CD4-positive, alpha-beta T cell (primary cell): ENCODE measurements at places on chromosomes 5 and 9.

DNA sequence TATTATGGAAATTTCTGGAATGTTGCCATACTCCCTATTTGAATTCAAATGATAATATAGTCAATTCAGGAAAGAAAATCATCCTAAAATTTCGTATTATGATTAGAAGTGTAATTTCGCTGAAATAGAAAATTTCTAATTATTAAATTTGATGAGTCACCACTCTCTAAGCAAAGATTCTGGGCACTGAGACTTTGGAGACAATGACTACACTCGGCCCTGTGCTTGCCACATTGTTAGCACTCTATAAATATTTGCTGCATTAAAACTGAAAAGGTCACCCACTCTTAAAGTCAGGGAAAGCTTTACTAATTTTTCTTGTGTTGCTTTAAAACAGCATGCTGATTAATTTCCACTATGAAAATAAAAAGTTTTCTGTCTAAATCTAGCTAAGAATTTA is 240.3 kb downstream of the TLE4 start:
- DNase-seq = no peak

DNA sequence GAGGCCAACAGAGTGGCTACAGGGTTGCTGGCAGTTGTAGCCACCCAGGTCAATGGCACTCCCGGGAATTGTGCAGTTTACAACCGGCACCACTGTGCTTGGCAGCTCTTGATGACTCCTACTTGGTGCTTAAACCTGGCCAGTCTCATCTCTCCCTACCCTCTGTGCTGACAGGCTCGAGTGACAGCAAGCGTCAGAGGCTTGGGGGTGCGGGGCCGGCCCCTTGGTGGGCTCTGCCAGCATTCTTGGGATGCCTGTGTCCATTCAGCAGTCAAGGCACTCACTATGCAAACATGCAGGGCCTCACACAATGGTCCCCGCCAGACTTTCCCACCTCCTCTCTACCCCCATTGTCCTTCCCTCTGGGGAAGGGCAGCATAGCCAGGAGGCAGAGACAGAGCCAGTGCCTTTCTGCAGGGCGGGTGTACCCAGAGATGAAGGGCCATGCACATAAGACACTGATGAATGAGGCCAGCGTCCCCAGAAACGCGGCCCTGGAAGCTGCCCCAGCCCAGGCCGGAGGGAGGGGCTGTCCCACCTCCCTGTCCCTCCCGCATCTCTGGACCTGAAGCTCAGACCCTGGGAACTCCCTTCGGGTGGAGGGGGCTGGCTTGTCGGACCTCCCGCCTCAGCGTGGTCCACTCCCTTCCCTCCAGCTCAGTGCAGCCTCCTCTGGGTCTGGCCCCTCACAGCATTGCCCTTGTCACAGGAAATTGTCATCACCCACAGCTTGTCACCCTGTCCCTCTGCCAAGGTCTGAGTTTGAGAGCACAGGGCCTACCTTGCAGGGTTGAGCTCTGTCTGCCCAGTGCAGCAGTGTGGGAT is 26.4 kb upstream of the NOTCH1 start:
- DNase-seq = no peak

GRCh38 chr5:153905219-153905618 is 133.5 kb downstream of the FAM114A2 start:
- no peak for DNase-seq

DNA sequence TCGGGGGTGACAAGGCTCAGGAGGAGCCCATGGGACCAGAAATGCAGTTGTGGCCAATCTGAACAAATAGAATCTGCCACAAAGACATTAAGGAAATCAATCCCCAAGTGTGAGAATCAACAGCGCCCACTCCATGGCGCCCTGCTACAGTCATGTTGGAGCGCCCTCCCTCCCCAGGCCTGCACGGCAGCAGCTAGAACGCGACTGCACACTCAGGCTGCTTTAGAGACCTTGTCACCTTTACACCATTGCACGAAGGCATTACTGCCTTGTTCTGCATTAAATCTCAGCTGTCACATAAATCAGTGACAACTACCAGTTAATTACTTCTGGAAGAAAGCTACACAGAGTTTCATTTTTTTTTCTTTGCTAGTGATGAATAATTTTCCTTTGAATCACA is 98.7 kb upstream of the SPIN1 start:
- DNase-seq = no peak

- no peak for DNase-seq
These were observed 72.9 kb upstream of the NIPAL4 start for GRCh38 chr5:157387041-157387563.

GRCh38 chr9:93682155-93682968 is 106.0 kb downstream of the PHF2 start:
- DNase-seq = peak; percentile 57

DNA sequence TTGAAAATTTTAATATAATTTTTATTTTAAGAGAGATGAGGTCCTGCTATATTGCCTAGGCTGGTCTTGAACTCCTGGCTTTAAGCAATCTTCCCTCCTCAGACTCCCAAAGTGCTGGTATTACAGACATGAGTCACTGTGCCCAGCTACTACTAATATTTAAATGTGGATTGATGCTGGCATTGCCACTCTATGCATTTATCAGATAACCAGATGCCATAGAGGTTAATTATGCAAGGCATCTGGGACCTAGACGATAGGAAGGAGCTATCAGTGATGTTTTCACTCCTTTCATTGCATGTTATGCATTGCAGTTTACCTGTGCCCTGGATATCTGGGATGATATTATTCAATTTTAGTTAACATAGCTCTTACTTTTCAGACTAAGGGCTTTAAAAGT is 127.0 kb downstream of the RPS23 start:
- DNase-seq = no peak

DNA sequence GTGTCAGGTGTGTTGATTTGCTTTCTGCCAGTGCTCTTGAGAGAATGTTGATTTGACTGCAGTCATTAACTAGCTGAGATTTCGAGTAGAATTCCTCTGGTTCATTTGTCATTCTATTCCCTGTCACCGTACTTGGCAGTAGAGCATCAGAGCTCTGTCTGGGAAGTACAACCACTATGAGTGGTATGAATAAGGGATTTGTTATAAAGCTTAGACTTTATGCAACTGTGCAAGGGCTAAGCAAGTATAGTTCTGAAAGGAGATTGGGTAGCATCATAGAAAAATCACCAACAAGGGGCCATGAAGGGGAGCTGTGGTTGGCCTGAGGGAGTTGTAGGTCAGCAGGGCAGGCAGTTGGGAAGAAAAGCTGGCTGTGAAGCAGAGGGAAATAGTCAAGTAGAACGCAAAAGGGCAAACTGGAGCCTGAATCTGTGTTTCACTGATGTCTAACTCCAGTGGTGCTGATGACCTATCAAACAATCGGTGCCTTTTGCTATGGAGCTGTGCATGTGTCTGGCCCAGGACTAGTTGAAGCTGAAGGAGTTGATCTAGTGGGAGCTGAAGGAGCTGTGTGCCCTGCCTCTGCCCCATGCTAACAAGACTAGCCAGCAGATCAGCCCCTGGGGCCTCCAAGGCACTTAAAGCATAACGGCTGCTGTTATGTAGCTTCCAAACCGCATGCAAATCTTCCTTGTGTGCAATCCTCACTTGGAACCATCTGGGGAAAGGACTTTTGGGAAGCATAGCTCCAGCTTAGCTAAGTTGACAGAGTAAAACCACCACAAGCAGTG is 110.0 kb downstream of the SLC28A3 start:
- DNase-seq = no peak
